ENCODE measurements at places on chromosomes 7 and 10.

- no peak for DNase-seq
Measured at GRCh38 chr7:156499247-156499881, 141.2 kb upstream of the RNF32 start.

DNA sequence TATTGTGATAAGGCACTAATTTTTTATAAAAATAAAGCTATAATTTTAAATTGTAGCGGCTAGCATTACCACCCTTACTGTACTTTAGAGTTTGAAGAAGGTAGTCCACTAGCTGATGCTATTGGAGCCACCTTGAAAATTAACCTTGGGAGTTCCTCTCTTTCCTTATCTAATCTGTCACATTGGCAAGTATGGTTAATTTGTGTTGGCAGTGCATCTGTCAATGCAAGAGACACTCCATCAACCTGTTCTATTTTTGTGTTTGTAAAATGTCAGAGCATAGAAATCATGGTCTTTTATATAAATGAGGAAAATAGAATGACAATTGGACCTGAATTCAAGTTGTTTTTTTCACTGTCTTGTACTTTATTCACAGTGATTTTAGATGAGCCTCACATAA lies 20.5 kb downstream of the GLCCI1 start:
- no peak for DNase-seq

- peak; percentile 18 for DNase-seq
Measured at GRCh38 chr7:18577096-18577771, 81.7 kb downstream of the HDAC9 start.

DNA sequence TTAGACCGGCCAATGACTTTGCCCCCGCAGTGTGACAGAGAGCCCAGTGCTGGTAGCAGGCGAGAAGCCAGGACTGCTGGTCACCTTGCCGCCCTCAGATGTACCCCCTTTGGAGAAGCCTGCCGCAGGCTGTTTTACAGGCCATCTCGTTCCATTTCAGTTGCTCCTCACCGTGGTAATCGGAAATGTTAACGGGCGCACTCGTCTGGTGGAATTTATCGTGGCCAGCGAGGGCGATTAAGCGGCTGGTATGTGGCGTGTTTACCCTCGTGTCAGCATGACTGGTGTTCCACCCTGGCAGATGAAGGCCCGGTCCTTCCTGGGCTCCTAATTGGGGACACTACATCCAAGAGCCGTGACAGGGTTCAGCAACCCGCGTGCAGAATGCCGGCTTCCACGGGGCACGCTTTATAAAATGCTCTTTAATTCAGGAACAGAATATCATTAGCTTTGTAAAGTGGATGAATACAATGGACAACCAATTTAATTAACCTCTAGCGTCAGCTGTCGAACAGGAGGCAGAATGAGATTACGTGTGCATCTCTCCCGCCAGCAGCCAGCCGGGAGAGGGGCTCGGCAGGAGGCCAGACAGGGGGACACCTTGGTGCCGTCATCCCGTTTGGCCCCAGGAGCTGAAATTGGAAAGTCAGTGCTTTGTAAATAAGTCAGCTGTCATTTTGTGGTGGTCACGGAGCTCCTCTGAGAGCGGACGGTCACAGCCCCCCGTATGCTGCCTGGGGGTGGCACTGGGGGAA lies 108.3 kb downstream of the NKX6-2 start:
- DNase-seq, result no peak

DNA sequence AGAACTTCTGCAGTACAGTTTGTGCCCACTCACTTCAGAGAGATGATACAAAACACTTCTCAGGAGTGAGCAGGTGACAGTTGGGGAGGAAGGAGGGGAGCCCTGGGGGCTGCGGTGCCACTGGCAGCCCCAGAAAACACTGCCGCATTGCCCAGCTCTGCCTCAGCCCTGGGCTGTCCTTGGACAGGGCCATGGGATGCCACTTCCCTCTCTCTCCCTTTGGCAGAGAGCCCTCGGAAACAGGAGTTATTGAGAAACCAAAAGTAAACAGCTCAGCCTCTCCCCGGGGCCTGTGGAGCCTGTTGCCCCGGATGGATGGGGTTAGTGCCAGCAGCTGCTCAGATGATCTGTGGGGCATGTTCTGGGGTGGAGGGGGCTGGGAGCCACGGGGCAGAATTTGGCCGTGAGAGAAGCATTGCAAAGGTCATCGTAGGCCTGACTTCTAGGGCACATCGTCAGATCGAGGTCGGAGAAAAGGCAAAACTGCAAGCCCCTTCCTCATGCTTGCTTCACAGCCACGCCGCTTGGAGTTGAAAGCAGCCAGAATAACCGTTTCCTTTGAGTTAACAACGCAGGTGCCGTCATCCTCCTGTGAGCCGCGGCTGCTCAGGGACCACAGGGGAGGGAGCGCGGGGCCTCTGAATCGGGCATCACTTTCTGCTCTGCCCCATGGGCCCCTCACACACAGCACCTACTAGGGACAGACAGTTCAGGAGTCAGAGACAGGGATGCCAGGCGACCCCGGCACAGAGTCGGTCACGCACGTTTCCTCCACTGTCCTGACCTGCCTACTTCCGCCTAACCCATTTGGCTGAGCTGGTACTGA lies 256.4 kb downstream of the CAMK1D start:
- peak; percentile 92 for DNase-seq

DNA sequence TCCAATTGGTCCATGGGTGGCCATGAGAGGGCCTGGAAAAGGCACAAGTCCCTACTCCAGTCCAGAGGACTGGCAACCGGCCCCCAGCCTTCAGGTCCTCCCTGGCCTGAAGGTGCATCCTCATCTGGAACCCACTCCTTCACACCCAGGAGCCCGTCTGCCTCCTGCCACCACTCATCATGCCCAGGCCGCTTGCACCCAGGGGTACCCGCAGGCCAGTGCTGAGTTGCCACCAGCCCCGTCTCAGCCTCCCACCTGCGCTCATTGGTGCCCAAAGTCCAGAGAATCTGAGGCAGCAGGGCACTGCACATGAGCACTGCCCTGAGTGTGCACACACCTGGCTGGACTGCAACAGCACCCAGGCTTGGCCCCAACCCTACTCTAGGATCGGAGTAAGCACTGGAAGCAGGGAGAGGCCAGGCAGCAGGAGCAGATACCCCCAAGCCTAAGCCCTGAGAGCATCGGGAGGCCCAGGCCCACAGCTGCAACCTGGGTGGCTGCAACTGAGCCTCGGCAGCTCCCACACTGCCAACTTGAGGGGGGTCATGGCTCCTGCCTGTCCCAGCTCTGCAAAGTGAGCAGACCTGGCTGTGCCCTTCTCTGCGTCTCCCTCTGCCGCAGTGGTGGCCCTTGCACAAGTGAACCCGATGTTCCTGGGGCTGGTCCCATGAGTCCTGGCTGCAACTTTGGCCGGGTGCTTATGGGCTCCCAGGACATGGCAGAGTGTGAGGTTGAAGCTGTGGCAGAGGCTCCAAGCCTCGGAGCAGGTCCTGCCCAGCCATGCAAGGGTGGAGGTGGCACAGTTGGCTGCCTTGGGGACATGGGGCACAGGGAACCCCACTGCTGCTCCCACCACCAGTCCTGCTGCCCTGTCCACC lies 44.3 kb downstream of the TCERG1L start:
- DNase-seq, result no peak

GRCh38 chr10:119360181-119360921 lies 153.0 kb downstream of the GRK5 start:
- no peak for DNase-seq

- no peak for DNase-seq
Measured at GRCh38 chr10:81724431-81724830, 150.6 kb upstream of the NRG3 start.

DNA sequence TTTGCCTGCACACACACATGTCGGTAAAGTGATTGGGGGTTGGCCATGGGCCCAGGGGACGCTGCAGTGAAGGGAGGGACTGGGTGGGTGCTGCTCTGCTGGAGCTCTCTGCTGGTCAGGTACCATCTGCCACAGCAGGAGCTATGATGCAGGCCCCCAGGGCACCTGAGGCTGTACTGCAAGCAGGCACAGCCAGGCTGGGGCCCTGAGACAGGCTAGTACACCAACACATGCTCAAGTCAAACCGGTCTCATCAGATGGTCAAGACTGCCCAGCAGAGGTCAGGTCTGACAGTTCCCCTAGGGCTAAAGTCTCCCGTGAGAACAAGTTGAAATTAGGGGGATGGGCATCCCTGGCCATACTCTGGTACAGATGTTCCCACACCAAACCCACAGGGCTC lies 118.3 kb upstream of the THSD7A start:
- DNase-seq, result peak; percentile 53

DNA sequence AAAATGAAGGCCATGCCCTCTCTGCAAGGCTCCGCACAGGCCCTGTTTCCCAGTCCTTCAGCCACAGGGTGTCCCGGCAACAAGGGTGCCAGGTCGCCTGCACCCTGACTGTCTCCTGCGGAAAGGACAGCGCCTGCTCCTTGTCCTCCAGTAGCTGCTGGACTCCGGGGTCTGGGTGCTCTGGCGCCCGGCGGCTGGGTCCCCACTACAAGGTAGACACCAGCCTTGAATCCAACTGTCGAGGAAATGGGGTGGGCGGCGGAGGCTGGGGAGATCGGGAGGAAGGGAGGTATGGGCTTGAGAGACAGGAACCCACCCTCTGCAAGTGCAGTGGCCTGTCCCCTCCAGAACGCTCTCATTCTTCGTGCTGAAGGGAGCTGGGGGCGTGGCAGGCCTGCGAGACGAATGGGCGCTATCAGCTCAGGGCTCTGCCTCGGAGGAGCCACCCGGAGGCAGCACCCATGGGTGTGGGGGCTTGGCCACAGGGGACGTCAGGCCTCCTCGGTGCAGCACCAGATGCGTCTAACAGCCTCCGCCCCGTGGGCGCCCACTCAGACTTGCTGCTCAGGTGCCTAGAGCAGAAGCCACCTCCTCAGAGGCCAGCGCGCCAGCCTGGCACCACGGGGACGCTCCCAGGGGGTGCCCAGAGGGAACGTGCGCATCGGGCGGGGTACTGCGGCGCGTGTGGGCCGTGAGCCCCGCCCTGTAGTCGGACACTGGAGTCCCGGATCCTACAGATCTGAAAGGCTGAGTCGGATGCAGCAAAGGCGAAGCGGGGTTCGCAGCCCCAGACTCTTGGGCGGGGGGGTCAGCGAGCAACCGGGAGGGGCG lies 15.6 kb downstream of the ADAM8 start:
- DNase-seq, result peak; percentile 61
